Inflammatory macrophage (primary cell): ENCODE measurements at places on chromosomes 11 and 22.
A peak's percentile ranks its signal among the peaks of the same experiment; 100 is the strongest.

GRCh38 chr11:106424111-106424510 lies 346.6 kb downstream of the AASDHPPT start:
- no peak for DNase-seq

GRCh38 chr11:294780-295179 lies 4.5 kb downstream of the IFITM5 start:
- no peak for DNase-seq

- DNase-seq, result no peak
Observed at GRCh38 chr11:19777377-19778102, 64.9 kb downstream of the NAV2 start.

DNA sequence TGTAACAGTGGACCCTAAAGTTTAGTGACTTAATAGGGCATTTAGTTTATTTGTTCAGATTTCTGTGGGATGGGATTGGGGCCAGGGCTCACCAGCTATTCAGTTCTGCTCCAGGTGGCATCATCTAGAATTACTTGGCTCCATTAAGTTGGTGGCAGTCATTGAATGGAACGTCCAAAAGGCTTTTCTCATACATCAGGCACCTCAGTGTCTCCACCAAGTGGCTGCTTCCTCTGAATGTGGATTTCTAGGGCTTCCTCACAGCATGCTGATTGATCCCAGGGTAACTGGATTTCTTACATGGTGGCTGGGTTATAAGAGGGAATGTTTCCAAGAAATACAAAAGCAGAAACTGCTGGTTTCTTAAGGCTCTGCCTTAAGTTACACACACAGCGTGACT lies 34.7 kb downstream of the USP47 start:
- DNase-seq, result peak; percentile 34

DNA sequence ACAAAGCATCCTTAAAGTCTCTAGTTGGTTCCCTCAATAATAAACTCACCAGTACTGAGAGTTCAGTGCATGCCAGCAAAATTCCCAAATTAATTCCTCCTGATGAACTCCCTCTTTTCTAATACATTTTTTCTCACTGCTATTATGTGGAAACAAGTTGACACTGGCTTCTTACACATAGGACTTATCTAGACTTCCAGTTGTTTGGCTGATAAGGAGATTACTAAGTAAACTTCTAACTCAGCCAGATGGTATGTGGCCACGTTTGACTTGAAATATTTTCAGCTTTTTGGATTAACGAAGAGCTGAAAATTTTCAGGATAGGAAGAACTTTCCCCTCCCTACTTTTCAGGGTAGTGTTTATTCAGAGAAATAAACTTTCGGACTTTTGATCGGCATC lies 1154.2 kb upstream of the TENM4 start:
- DNase-seq, result no peak

DNA sequence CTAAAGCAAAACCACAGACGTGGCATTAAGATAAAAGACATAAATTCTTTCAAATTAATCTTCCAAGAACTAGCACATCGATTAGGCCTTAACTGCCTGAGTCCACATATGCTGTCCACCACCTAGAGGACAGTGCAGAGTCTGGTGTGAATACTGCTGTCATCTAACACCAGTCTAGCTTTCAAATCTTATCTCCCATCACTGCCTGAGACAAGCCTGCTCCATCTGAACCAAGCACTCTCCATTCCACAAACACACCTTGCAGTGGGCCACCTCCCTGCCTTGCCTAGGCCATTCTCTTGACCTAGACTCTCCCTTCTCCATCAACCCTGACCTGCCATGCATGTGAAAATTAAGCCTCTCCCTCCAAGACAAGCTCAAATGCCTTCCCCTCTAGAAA lies 129.5 kb upstream of the PITPNB start:
- no peak for DNase-seq

DNA sequence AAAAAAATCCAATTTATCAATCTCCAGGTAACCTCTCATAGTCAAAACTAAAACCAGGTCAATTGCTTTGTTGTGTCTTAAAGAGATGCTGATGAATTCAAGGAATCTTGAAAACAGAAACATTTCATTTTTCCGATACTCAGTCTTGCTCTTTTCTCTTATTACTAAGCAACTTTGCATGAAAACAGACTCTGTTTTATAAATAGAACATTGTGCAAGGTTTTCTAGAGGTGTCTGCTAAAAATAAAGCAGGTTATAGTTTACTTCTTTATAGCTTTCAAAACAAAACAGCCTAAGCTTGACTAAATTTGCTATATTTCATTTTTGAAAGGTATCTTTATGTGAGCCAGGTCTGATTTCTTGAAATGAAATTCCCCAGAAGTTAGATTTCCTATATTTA lies 109.3 kb downstream of the ARL14EP start:
- DNase-seq, result no peak

DNA sequence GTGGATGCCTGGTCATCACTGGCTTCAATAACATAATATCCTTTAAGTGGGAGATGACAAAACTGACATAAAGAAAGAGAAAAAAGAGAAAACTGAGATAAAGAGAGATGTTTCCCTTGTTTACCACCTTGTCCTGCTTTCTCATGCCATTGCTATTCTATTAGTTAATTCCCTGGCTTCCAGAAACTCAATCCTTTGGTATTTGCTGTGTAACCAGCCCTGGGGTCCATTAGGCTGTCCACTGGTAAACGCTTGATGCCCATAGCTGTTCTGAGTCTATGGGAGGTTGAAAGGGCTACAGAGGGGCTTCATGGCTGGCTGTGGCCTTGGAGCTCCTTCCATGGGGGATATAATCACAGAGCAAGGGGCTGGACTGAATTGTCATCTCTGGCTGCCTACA lies 243.4 kb upstream of the PLET1 start:
- no peak for DNase-seq

DNA sequence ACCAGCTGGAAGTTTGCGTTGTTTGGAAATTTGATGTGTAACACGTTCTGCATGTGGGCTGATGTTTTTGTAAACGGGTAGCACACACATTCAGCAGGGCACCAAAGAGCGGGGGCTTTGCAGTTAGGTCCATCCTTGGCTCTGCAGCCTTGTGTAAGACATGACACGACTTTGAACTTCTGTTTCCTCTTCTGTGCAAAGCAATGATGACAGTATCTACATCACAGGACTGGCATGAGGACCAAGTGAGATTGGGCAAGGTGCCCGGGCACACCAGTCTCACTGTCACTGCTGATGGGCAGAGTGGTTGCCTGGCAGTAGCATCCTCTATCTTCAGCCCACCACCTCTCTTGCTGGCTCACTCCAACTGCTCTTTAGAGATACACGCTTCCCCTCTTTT lies 3.3 kb downstream of the TCN2 start:
- DNase-seq, result peak; percentile 97

DNA sequence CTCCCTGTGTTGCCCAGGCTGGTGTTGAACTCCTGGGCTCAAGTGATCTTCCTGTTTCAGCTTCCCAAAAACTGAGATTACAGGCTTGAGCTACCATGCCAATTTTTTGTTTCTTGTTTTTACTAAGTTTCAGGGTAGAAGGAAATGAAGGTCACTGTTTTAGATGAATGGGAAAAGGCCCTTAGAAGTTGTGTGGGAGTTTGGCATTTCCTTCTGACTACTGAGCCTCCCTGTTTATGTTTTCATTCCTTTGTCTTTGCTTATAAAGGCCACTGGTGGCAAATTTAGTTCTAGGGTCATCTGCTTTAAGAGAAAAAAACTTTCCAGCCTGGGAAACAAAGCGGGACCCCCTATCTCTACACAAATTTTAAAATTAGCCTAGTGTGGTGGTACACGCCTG lies 22.1 kb downstream of the SRPRA start:
- DNase-seq, result no peak

- DNase-seq, result peak; percentile 34
Observed at GRCh38 chr11:6237266-6237665, 1.6 kb upstream of the CNGA4 start.

DNA sequence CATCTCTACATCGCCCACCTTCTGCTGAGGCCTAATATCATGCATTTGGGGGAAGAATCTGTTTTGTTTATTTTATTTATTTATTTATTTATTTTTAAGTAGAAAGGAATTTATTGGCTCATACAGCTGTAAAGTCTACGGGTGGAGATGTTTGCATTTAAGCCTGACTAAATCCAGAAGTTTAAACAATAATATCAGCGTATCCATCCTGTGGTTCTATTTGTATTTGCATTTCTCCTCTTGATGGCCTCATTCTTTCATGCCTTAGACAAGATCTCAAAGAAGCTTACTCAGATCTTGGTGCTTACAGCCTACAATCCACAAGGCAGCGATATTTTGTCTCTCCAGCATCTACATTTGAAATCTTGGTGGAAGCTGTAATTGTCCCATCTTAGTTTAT lies 67.1 kb upstream of the CARD18 start:
- DNase-seq, result no peak

DNA sequence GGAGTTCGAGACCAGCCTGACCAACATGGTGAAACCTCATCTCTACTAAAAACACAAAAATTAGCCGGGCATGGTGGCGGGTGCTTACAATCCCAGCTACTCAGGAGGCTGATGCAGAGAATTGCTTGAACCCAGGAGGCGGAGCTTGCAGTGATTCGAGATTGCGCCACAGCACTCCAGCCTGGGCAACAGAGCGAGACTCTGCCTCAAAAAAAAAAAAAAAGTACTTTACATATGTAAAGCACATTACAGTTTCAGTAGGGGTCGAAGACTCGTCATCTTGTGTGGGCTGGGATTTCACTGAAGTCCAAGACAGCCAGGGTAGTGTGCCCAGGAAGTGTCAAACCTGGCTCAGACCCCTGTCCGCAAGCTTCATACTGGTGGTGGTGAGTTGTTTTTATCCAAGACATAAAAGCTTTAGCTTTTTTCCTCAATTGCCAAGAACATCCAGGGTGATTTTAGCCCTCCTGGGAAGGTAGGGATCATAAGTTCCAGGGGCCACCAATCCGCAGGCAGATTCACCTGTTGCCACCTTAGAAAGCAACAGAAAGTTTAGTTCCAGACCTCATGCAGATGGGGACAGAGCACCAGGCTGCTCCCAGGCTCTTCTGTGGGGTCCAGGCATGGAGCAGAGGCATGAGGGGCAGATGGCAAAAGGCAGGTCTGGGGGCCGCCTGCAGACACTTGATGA lies 21.6 kb upstream of the ADORA2A start:
- DNase-seq, result no peak

DNA sequence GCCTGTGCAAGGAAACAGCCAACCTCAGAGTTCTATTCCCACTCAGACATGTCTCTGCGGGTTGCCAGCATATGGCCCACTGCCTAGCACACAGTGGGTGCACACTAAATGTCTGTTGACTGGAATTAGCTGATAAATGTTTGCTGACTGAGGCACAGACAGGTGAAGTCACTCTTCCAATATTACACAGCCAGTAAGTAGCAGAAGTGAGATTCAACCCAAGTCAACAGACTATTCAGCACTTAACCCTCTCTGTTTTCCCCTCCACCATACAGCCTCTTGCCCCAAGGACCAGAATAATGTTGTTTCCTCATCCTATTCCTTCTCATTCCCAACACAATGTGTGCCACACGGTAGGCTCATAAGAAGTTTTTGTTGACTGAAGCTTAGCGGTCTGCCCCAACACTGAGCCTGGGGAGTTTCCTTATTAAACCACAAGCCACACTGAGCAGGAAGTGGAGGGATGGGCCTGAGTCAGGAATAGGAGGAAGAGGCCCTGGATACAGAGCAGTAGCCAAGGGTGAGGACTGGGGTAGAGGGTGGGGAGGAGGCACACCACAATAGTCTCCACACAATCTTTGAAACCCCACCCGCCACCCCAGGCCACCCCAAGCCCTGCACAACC lies 15.7 kb upstream of the IL10RA start:
- DNase-seq, result peak; percentile 87

DNA sequence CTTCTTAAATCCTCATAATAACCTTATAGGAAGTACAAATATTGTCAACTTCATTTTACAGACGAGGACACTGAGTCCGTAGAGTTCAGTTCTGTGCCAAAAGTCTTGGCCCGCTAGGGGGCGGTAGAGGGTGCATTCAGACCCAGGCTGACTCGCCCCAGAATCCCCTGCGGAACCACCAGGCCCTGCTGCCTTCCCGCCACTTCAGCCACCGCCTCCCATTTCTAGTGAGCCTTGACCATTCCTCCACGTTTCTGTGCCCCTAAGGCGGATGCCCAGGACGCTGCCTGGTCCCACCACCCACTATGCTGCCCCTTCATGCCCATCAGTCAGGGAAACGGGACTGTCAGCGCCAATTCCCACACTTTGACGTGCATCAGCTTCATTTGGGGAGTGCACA lies 19.1 kb downstream of the SYT13 start:
- DNase-seq, result no peak

GRCh38 chr11:60880643-60881282 lies 13.4 kb downstream of the ZP1 start:
- DNase-seq, result no peak

- no peak for DNase-seq
Observed at GRCh38 chr11:2507945-2508749, 63.3 kb downstream of the KCNQ1 start.

DNA sequence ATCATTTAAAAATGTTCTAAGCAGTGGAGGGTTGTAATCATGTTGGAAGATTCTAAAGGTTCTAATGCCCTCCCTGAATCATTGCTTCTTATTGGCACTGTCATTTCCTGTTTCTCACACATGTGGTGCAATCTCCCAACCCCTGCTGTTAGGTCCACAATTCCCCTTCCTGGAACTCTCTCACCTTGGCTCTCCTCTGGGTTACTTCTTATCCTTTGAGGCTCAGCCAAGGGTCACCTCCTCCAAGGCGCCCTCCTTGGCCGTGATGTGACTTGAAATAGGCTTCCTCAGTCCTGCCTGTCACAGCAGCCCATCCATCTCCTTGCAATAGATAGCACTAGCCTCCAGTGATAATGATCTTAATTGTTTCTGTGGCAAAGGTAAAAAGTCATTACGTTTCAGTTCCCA lies 149.8 kb downstream of the TTC17 start:
- peak; percentile 6 for DNase-seq

DNA sequence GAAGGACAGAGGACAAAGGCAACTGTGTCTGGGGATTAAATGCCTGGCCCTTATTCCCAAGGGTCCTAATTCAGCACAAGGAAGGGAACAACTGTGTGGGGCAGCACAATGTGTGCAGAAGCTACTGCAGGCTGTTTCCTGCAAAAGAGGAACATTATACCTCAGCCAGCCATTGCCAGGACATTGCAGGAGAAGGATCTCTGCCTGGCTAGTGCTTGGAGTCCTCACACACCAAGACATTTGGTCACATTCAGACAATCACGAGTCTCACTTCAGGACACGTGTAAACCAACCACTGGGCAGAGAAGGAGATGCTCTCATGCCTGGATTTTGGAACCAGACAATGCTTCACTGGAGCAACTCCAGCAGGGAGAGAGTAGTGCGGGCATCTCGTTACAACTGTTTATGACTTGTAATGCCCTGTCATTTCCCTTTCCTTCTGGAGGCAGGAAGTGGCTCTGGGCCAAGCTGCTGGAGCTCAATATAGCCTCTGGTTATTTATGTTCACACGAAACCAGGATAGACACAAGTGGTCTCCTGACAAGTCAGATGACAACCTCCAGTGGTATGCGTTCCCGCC lies 23.9 kb upstream of the ZC3H12C start:
- DNase-seq, result peak; percentile 76
